ENCODE measurements at places on chromosomes 13 and 19.
A peak's percentile ranks its signal among the peaks of the same experiment; 100 is the strongest.

GRCh38 chr19:1098177-1099051 is 3.2 kb upstream of the POLR2E start:
- DNase-seq = no peak

DNA sequence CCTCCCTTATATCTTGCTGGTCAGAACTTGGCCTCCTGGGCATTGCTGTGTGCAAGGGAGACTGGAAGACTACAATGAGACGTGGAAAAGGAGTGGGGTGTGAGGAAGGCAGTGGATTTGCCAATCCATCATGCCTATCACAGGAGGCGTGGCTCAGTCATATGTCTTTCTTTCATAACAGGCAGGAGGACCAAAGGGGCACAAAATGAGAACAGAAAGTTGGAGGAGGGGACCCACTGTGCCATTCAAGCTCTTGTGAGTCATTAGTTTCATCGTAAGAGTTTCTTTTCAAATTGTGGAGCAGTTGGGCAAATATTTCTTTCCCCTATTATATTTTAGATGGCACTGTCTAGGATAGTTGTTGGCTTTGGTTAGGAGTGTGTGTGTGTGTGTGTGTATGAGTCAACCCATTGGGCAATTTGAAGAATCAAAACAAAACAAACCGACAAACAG is 471.5 kb downstream of the TSHZ3 start:
- DNase-seq = no peak

- no peak for DNase-seq
Observed at GRCh38 chr19:17086834-17087233, 11.3 kb downstream of the MYO9B start.

- peak; percentile 1 for DNase-seq
Observed at GRCh38 chr13:27997904-27998522, 9.5 kb upstream of the URAD start.

DNA sequence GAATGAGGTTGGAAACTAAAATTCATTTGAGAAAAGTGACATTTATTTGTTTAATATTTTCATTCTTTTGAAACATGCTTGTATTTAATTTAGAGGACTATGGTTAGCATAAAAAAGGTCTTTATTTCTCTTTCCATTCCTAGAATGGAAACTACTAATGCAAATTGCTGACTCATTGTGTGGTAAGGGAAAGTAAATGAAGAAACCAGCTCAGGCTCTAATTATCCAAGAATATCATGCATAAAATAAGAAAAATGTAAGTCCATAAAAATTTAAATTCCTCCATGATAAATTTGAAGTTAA is 777.0 kb upstream of the SLITRK1 start:
- no peak for DNase-seq

GRCh38 chr19:39074205-39074692 is 9.9 kb upstream of the ACP7 start:
- no peak for DNase-seq

- no peak for DNase-seq
Observed at GRCh38 chr13:42367831-42368230, 95.9 kb downstream of the AKAP11 start.

- no peak for DNase-seq
Observed at GRCh38 chr13:40963927-40964326, 55.2 kb downstream of the ELF1 start.

DNA sequence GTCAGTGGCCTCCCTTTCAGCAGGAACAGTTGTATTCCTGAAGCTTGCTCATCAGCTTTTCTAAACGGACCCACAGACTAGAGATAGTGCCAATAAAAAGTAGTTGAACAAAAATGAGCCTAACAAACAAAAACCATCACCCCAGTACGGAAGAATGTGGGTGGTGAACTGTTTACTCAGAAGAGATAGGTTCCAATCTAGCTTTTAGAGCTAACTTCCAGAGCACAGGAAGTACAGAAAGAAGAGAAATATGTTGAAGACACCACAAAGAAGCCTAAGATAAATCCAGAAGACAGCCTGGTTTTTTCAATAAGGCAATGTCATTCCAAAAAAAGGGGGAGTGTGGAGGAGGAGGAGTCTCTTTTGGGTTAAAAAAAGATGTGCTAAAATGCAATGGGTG is 2.8 kb upstream of the LMO7 start:
- DNase-seq = peak; percentile 11

DNA sequence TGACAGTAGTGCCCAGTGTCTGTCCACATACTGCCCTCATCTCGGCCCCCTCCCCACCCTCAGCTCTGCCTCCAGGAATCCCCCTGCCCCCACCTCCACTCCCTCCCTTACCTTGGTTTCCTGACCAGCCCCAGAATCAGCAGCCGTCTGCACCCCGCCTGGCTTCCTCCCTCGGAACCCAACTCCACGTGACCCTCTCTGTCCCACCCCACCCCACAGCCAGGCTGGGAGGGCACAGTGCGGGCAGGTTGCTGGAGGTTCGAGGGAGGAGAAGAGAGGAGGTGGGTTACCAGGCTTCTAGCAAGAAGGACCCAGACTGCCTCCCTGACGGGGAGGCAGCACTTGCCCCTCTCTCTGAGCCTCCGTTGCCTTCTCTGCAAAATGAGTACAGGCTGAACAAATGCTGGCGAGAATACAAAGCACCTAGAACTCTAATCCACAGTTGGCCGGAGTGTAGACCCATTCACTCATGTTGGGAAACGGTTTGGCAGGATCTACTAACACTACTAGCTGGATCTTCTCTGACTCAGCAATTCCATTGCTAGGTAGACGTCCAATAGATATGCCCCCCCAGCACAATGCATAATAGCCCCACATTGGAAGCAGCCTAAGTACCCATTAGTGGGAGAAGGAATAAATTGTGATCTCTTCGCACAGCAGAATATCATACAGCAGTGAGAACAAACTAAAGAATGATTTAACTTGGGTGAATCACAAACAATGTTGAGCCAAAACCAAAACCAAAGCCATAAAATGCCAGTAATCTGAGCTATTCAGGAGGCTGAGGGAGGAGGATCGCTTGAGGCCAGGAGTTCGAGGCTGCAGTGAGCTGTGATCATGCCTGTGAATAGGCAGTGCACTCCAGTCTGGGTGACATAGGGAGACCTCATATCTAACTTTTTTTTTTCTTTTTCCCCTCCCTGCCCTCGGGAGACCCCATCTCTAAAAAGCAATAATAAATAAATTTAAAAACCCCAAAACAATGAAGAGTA is at the start of gene RASAL3:
Gene RASAL3, minus strand, starts transcription at position 151 of the 992 bp plus-strand sequence. CDS start 186 bp downstream, outside the sequence.
- no peak for DNase-seq

DNA sequence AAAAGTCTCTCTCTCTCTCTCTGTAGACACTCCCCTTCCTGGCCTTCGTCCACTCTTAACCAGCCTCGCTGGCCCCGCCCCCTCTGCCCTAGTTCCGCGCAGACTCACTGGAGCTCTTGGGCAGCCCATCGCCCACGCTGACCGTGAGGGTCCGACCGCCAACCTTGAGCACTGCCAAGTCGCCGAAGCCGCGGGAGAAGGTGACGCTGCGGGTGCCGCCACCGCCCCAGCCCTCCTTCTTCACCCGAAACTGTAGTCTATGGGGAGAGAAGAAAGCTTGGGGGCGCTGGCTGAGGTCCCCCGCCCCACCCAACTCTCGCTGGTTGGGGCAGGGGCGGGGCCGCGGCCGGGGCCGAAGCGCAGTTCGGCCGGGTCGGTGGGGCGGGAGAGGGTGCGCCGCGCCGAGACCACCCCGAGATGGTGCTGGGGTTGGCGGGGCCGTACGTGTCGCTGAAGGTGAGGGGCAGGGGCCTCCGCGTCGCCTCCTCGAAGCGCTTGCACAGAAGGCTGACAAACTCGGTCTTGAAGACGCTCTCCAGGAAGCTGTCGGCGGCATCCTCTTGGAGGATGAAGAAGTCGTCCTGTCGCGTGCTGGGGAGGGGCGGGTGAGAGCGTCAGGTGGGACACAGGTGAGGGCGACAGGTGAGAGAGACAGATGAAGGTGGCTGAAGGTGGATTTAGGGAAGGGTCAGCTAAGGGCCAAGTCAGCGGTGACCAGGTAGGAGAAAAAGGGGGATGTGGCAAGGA is 12.6 kb upstream of the ZNF414 start:
- DNase-seq = peak; percentile 85

- no peak for DNase-seq
Observed at GRCh38 chr19:18672606-18673337, 10.7 kb upstream of the CRTC1 start.

GRCh38 chr19:47275791-47276461 is 1.2 kb downstream of the INAFM1 start:
- peak; percentile 40 for DNase-seq

DNA sequence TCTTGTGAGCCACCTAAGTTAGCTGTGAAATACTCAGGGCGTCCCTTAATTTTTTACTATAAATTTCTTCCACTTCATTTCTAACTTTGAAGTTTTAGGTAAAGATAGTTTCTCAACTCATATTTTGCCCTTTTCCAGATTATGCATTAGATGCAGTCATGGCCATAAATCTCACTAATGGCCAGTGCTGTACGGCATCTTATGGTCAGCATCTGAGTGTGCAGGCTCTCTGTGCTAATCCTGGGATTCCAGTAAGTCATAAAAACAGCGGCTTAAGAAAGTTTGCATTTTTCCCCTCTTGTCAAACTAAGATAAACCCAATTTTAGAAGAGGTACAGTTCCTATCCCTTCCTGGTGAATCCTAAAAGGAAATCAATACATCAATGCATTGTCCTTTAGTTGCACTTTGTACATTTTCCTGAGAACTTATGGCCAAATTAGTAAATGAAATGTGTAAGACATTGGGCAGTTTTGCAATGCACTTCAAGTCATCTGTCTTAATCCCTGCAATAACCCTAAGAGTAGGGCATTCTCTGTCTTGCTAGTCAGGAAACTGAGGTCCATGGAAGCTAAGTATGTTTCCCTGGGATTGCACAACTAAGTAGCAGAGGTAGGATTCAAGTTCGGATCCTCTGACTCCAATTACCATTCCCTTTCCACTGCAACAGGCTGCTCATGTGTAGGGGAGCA is 146.2 kb downstream of the DCT start:
- no peak for DNase-seq

DNA sequence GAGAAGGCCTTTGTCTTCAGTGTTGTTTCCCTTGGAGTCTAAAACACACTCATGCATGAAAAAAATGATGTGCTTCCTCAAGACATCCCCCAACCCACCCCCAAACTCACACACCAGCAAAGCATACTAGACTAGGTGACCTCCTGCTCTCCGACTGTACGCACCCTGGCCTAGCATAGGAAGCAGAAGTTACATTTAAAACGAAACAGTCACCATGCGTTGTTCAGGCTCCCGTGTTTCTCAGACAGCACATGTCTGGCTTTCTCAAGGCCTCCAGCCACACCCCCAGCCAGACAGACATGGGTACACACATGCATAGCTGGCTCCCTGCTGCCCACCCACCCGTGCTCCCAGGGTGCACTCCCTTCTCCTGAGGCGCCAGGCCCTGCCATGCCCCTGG is 28.7 kb upstream of the C1QTNF9 start:
- no peak for DNase-seq

DNA sequence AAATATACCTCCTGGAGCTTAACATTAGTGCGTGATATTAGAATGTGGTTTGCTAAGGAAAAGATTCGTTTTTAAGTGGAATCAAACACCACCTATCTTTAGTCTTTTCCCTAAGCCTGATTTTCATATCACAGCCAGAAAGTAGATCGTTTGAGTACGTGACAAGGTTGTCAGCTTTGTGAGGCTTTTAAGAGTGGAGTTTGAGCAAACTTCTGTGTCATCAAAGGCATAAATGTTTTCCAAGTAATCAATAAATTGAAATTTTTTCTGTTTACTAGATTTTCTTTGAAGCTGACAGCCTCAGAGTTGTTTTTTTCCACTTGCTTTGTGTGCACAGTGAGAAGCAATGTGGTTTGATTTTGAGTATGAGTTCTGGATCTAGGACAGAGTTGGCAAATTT is 6.5 kb upstream of the ZNF331 start:
- no peak for DNase-seq

DNA sequence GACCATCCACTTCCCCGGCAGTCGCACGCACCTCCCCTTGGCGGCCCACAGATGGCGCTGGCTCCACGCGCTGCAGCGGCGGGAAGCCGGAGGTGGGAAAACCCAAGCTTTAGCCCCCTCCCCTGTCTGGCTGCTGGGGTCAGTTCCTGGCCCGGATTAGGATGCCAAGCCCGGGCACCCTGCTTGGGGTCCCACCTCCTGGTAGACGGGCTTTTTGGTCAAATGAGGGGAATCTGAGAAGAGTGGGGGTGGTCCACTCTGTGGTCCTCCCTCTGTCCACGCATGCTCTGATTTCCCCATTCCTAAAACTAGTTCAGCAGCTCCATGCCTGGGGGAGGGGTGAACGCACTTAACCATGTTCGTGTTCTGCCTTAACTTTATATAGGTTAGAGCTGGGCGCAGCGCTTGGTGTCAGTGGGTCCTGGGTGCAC is 8.1 kb upstream of the ADGRE2 start:
- DNase-seq = no peak

DNA sequence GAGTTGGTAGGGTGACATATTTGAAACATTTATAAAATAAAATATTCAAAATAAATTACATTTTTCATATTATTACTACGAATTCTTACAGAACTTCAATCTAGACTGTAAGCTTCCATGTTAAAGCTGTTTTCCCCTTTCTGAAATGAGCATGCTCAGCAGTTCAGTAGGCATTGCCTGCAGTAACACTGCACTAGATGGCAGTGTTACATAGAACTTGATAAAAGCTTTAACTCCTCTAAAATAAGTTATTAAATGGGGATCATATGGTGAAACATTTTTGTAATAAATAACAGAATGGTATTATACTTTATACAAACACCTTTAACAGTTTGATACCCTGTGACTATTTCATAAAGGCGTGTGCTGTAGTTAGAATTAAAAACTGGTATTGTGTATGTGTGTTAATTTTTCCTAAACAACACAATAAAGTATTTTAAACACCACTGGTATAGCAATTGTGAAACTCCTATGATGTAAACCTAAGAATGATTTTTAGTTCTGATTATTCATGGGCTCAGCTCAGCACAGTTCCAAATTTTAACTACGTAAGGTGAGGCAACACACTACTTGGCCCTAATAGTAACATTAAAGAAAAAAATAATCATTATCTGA is 11.6 kb upstream of the GPR18 start:
- DNase-seq = peak; percentile 37
